ENCODE measurements at places on chromosomes 16 and 17.

DNA sequence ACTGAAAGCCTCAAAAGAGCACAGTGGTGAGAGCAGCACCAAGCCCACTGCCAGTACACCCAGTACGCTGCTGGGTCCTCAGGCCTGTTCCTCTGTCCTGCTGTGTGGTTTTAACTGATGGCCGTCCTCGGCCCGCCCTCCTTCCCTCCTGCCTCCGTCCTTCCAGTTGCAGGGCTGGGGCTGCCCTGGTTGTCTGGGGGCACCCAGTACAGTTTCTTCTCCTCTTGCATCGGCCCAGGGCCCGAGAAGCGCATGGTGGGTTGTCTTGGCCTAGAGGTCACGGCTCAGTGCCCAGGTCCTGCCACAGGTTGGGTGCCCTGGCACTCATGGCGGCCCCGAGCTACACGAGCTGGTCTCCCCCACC is 70.8 kb upstream of the KCTD5 start:
- DNase-seq: no peak

DNA sequence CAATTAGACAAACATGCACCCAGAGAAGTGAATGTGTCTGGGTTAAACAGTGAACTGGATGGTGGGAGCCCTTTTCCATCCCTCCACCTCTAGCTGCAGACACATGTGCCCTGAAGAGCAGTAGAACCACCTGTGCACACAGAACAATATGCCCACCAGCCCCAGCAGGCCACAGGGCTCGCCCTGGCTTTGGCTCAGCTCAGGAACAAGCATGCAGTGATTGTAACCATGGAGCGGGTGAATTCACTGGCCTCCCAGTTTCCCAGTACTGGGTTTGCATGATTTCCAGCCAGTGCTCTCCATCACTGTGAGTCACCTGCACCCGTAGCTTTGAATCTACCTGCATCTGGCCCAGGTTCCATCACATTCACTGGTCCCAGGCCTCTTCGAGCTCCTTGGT is 5.2 kb downstream of the GPR179 start:
- no peak for DNase-seq

GRCh38 chr16:87235810-87236515 is 81.2 kb downstream of the C16orf95 start:
- DNase-seq: no peak

DNA sequence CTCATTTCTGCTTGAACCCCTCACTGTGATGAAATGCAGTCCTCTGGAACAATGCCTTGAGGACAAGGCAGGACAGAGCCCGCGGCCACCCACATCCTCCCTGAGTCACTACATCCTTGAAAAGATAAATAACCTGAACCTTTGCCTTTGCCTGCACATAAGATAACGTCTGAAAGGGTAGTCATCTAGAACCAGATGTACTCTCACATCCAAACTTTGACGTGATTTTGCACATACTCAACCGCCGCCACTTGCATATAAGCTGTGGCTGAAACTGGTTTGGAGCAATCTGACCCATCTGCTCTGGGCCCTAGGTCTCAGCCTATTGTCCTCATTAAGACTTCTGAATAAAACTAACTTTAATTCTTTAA is 252.1 kb downstream of the PHKB start:
- peak; percentile 8 for DNase-seq

GRCh38 chr16:1890708-1891050 is 18.7 kb upstream of the MEIOB start:
- DNase-seq: no peak

DNA sequence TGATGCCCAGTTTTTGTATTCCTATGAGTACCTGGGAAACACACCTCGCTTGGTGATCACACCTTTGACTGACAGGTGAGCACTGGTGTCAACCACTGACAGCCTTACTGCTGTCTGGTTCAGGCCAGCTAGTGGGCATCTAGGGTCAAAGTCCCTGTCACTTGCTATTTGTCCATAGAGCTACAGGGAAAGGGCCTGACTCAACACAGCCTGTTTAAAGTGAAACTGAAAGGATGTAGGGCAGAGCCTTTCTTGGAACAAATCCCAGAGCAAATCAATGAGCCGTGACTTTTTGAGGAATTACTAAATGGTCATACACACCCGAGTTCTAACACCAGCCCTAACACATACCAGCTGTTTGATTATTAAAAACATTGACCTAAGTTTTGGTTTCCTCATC is 106.8 kb downstream of the DNAH9 start:
- DNase-seq: peak; percentile 1

- peak; percentile 36 for DNase-seq
Observed at GRCh38 chr16:81491541-81492188, 47.1 kb downstream of the CMIP start.

GRCh38 chr16:15942931-15943690 is 6.3 kb upstream of the ABCC1 start:
- no peak for DNase-seq

DNA sequence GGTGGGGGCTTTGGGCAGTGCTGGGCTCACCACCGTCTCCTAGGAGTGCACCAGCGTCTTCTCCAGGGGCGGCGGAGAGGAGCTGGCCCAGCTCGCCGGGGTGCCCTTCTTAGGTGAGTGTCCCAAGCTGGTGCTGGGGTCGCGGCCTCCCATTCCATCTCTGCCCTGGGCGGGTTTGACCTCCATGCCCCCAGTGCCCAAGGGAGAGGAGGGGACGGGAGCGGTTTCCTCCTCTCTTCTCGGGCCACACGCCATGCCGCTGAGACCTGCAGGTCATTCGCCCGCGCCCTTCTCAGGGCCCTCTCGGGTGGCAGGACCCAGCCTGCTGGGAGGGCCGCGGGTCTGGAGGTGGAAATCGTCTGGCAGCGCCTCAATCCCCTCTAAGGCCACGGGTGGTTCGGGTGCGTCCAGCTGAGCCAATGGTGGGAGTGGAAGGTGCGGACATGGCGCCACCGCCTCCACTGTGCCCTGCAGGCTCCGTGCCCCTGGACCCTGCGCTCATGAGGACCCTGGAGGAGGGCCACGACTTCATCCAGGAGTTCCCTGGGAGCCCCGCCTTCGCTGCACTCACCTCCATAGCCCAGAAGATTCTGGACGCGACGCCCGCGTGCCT is 5.3 kb downstream of the IGFALS start:
- DNase-seq: no peak

DNA sequence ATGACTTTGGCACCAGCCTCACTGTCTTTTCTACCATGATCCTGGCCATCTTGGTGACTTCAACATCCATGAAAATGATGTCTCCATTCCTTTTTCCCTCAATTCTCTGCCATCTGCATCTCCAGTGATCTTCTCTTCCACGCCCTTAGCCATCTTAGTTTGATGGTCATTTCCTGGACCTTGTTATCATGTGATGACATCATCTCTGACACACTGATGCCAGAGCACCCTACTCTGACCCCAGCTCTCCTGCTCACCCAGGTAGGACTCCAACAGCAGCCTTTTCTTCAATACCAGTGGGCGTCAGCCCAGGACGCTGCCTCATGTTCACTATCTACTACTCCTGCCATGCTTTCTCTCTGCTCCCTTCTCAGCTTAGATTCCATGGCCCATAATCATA is 83.2 kb downstream of the ZZEF1 start:
- DNase-seq: no peak

GRCh38 chr17:9897372-9897968 is 7.6 kb downstream of the RCVRN start:
- DNase-seq: no peak

GRCh38 chr16:89953671-89954406 is 5.3 kb downstream of the DEF8 start:
- DNase-seq: no peak

- DNase-seq: peak; percentile 8
Observed at GRCh38 chr16:31402687-31403086, 9.6 kb downstream of the ITGAD start.

DNA sequence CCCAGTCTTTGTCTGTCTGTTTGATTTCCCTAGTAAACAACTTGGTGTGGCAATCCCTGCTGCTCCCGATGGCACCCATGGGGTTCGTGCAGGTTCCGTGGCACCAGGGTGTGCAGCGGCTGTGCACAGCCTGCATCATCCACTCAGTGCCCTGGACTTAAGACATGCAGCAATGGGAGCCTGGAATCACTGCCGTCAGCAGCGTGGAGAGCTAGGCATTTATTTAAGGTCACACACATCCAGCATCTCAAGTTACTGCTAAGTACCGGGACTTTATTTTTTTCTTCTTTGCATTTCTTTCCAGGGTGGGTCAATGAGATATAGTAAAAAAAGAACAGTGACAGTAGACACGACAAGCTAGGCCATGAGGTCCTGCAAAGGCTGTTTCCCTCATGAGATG is 2.8 kb downstream of the DHRS7C start:
- DNase-seq: no peak

GRCh38 chr17:36069136-36069535 is 5.1 kb downstream of the CCL18 start:
- no peak for DNase-seq

DNA sequence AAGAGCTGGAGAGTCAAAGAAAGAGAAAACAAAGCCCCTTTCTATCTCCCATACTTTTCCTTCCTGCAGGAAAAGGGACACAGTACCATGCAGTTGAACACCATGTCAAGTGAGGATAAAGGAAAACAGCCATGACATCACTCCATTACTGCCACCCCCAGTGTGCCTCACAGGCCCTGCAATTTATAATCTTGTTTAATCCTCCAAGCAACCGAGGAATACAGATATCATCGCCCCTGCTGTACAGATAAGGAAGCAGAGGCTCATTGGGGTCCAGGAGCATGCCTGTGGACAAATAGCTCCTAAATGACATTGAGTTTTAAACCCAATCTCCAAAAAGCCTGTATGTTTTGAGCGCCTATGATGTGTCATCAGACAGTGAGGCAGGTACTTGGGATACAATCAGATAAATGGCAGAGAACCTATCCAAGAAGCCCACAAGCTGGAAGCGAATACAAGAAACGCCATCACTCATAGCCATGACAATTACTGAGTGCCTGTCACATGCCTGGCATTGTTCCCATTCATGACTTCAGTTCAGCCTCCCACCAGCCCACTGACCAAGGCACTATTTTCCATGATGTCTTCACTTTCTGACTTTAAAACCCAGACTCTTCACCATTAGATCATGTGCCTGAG is 45.5 kb downstream of the CPPED1 start:
- DNase-seq: no peak

- no peak for DNase-seq
Observed at GRCh38 chr17:47995241-47995935, 24.5 kb downstream of the CDK5RAP3 start.

DNA sequence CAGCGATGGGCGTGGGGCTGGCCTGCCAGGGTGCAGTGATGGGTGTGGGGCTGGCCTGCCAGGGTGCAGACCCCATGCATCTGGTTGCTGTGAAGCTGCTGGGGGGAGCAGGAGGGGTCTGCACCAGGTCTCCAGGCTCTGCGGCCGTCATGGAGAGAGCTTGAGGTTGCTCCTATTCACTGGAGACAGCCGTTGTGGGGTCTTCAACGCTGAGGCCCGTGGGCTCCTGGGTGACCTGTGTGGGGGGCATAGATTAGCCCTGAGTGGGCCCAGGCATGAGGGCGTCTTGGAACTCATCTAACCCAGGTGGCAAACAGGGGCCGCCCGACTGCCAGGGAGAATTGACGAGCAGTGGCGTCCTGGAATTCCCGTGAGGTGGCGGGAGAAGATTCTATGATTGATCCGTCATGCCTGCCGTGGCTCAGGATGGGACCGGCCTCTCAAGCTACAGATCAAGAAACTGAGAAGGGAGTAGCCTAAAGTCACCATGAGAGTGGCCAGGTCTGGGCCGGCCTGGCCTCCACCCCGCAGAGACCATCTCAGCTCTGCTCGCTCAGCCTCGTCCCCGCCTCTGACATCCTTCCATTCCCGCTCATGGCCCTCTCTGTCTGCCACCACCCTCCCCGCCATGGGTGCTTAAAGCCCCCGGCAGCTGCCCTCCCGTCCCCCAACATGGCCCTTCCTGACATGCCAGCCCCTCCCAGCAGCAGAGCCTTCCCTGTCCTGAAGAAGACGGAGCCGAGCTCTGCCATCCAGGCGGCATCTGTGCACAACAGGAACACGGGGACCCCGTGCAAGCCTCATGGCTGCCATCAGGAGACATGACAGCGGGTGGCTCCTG is 50.7 kb upstream of the ACSF3 start:
- no peak for DNase-seq

- no peak for DNase-seq
Observed at GRCh38 chr17:72760368-72760767, 332.1 kb downstream of the SLC39A11 start.

- DNase-seq: peak; percentile 80
Observed at GRCh38 chr16:31033709-31034492, 543 bp downstream of the STX4 start.

GRCh38 chr17:31588034-31588433 is 196.6 kb downstream of the RAB11FIP4 start:
- no peak for DNase-seq

DNA sequence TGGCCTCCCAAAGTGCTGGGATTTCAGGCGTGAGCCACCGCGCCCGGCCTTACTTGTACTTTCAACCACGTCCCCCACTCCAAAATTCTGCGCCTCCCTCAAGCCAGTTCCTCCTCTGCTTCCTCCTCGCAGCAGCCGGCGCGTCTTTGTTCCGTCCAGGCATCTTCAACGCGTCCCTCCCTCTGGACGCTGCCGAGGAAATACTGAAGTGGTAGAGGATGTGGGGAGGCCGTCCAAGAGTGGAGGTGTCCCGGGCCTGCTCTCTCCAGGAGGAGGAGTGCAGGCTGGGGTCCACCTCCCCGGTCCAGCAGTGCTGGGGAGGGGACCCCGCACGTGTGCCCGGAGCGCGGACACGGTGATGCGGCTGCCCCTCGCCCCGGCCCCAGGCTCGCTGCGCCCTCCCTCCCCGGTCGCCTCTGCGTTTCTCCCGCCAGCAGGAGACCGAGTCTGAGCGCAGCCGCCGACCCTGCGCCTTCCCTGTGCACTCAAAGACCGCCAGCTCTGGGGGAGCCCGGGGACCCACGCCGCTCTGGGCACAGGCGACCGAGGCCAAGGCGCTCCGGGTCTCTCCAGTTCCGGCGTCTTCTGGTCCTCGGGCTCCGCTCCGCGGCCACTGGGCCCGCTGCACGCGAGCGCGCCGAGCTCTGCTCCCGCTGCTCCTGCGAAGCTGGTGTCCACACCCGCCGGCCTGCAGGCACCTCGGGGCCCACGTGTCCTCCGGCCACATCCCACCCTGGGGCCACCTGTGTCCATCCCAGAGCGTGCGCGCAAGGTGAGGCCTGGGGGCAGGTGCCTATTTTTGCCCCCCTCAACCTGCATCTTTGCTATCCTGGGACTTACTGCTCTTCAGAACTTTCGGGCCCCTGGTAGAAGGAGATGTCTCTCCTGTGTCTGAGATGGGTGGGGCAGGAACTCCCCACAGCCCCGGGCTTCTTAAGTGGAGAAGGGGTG is 31.7 kb downstream of the OSBPL7 start:
- peak; percentile 36 for DNase-seq

GRCh38 chr16:46929378-46930332 is 43.8 kb downstream of the DNAJA2 start:
- DNase-seq: peak; percentile 50

- no peak for DNase-seq
Observed at GRCh38 chr17:40330850-40331470, 22.0 kb downstream of the RARA start.

GRCh38 chr17:40068917-40069750 is 6.4 kb downstream of the THRA start:
- peak; percentile 90 for DNase-seq

- DNase-seq: no peak
Observed at GRCh38 chr17:2453866-2454265, 53.0 kb upstream of the MNT start.

GRCh38 chr17:27649929-27650328 is 18.9 kb downstream of the LGALS9 start:
- no peak for DNase-seq

Data from fibroblast of skin of scalp (primary cell).